ENCODE measurements at places on chromosomes 7 and 10.

DNA sequence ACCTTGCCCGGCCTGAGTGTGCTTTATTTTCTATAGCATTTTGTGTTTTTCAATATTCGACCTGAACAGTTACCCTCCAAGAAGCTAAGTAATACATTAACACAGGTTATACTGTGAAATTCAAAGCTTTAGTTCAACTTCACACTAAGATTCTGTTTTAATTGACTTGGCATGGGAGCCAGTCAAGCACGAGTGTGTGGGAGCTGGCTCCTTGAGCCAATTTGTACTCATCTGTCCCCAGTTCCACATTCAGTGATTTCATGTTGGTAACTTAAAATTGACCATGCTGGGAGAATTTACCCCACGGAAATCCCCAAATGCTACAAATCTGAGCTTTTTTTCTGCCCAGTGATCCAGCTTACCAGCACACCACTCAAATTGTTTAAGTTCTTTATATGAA lies 20.3 kb downstream of the TSPAN12 start:
- DNase-seq = no peak

- DNase-seq = no peak
These were observed 2.5 kb downstream of the HSPB1 start for GRCh38 chr7:76304888-76305375.

GRCh38 chr10:29068302-29068701 lies 220.6 kb upstream of the LYZL1 start:
- no peak for DNase-seq

GRCh38 chr10:127157089-127157488 lies 39.3 kb downstream of the INSYN2A start:
- no peak for DNase-seq

DNA sequence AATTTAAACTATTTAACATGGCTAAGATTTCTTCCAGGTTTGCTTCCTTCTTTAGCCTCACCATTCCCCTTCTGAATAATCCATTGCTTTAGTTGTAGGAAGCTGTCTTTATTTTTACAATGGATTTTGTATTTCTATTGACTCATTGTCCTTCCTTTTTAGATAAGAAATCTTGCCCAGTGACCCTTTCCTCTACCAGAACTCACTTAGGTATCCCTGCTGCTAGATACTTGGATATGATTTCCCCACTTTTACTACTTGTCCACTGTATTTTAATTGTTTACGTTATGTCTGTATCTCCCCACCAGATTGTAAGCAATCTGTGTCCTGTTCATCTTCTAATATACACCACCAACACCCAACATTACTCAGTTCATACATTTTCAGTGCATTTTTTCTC lies 47.7 kb upstream of the MDFIC start:
- no peak for DNase-seq

DNA sequence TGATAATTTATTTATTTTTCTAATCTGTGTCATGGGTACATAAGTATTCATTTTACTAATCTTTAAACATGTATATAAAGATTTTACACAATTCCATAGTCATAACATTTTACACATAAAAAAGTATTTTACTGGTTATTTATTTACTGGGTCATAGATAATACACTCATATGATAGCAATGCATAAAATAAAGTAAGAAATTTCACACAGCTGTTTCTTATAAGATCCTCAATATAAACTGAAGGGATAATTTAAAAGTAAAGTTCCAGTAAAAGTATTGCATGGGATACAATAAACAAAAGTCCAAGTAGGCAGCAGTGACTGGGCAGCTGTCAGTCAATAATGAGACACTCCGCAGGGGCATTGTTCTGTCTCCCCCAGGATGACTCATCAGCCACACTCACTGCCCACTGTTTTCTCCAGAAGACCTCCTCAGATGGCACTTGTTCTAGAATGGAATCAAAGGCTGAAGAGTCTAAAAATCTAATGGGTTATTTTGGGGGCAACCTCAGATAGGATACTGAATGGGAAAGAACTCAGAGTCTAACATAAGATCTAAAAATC lies 32.7 kb downstream of the DPY19L1 start:
- DNase-seq = no peak

- DNase-seq = no peak
These were observed 84.6 kb upstream of the GHITM start for GRCh38 chr10:84054743-84055142.

DNA sequence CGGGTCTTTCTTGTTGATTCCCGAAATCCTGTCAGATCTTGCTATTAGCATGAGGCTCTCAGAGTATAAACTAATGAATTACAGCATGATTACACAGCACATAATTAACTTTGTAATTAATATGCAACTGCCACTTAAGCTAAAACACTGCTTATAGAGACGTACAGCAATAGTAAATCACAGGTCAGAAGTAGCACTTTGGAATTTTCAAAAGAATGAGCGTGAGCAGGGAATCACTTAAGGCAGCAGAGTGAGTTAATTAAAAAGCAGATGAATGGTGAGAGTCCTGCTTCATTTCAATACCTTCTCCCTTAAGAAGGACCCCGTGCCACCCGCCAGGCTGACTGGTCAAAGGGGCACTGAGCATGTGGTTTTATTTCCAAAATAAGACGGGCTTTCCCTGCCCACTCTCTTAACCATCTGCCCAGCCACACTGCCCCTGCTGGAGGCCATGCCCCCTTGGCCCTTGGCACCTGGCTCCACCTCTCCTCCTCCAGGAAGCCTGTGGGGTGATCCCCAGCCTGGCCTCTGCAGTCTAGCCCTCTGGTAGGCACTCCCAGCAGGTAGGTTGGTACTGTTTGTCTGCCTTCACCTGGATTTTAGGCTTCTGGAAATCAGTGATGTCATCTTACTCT lies 117.8 kb downstream of the ZMIZ1 start:
- DNase-seq = no peak

DNA sequence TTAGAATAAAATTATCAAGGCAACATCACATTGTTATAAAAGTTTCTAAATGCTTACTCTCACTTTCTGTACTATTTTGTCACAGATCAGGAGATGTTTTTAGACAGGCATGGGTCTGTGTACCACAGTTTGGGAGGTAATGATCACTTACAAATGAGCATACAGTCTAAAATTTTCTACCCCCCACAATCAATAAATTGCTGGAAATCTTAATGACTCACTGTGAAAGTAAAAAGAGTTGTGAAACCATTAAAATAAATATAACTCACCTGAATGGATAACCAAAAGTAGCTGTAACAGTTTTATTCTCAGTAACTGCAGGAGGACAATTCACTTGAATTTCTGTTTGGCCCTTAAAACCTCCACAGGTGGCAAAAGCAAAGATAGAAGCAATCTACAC lies 13.2 kb downstream of the SYPL1 start:
- DNase-seq = no peak

DNA sequence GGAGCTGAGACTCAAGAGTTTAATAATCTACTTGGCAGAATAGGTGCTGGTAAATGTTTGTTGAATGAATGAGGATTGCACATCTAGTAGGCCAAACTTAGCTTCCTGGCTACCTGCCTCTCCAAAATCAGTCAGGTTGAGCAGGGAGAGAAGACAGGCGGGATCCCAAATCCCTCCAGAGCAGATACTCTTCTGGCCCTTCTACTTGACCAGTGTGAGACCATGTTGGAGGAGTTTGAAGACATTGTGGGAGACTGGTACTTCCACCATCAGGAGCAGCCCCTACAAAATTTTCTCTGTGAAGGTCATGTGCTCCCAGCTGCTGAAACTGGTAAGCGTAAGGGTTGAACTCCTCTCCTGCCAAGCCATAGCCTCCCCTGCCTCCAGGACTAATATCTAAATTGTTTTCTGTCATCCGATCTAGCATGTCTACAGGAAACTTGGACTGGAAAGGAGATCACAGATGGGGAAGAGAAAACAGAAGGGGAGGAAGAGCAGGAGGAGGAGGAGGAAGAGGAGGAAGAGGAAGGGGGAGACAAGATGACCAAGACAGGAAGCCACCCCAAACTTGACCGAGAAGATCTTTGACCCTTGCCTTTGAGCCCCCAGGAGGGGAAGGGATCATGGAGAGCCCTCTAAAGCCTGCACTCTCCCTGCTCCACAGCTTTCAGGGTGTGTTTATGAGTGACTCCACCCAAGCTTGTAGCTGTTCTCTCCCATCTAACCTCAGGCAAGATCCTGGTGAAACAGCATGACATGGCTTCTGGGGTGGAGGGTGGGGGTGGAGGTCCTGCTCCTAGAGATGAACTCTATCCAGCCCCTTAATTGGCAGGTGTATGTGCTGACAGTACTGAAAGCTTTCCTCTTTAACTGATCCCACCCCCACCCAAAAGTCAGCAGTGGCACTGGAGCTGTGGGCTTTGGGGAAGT lies 2.2 kb upstream of the MBLAC1 start:
- no peak for DNase-seq

DNA sequence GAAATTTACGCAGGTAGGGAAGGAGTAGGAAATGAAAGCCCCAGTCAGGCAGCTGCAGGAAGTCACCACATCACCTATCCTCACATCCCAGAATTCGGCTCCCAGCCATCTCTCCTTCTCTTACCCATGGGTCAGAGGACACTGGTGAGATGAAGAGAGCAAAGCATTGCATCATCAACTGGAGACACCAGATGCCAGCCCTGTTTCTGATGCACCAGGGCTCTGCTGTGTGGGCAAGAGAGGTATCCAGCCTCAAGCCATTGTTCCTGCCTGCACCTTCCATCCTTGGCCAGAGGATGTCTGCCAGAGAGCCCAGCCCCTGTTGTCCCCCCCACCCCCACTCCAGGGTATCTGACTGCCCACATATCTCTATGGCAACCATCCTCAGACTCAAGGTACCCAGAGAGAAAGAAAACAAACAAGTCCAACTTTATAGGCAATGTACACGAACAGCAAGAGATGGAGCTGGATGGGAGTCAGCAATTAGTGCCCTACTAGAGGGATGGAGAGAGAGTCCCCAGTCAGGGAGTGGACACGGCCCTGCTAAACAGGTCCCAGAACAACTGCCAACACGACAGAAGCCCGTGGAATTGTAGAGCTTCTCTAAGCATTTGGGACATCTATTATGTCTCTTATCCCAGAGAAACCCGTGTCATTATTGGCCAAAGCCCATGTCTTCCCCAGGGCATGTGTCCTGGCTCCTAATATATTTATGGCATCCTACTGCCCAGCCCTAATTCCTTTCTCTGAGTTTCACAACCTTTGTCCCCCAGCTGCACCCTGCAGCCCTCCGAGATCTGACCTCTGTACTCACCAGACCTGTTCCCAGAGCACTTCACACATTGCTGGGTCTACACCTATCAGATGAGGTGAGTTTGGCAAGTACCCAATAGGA lies 2.8 kb downstream of the CAMK2G start:
- DNase-seq = no peak

GRCh38 chr7:138468244-138469123 lies 8.4 kb downstream of the TRIM24 start:
- no peak for DNase-seq

DNA sequence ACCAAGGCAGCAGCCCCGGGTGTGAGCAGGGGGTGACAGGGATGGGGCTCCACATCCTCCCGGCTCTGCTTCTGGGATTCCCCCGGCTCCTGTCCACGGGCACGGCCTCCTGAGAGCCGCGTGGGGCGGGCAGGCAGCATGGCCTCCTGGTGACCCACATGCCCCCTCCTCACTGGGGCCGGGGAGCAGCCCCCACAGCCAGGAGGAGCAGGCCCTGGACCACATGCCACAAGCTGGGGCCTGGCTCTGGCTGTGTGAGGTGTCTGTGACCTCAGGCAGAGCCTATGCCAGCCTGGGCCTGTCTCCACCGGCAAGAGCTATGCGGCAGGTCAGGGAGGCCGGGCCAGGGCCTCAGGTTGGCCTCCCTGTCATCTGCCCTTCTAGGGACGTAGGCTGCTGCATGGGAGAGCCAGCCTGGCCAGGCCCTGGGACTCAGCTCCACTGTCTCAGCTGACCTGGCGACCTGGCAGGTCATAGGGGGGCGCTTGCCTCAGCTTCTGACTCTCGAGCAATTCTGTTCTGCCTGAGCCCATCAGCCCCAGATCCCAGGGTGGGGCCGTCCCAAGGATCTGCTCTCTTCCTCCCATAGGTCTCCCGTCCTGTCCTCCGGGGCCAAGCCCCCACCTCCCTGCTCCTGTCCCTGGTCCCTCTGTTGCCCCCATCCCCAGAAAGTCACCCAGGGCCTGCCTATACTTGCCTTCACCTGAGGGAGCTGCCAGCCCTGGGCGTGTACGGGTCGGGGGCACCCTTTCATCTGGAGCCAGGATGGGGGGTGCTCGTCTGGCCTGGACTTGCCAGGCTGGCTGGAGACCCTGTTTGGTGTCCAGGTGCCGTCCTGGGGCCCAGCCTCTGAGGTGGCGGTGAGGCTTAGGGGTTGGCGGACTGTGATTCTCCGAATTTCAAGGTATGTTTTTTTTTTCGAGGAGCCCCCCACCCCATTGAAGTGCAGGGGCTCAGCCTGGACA lies 3.9 kb upstream of the TMEM184A start:
- no peak for DNase-seq

DNA sequence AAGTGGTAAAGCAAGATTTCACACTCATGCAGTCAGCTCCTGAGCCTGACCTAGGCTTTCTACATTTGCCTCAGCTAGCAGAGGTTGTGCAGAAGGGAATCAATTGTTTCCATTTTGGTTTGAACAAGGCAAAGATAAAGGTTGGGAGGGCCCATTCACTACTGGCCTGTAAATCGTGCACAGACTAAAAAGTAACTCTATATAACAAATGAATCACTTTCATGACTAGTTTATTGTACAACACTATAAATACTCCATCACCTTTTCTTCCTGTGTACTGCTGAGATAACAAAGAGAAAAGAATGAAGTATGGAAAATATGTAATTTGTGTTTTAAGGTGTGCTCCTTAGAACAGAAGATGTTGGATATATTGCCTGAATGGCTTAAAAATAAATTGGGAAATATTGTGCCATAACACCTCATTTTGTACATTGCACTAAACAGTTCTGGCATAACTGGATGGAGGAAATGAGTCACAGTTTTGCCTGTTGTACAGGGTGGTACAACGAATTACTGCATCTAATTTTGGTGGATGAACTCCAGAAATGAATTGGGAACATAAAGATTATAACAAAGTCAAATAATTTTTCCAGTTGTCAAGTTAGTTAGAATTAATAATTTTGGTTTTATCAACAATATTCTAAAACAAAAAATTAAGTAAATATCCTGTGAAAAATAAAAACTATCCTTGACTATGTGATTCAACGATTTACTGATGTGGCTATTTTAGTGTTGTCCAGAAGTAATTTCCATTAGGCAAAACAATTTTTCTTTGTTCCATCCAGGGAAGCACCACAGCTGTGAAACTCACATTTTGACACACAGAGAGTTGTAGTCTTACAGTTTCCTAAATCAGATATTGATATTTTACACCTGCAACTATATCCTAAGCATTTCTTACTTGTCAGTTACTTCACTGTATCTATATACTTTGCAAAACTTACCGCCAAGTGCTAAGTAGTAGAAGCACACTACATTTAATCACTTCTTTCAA lies 18.0 kb downstream of the SEMA3C start:
- no peak for DNase-seq
